ENCODE measurements at places on chromosomes 1 and 21.
A peak's percentile ranks its signal among the peaks of the same experiment; 100 is the strongest.

GRCh38 chr1:206951318-206952100, 5.2 kb upstream of the PIGR start:
- no peak for DNase-seq

DNA sequence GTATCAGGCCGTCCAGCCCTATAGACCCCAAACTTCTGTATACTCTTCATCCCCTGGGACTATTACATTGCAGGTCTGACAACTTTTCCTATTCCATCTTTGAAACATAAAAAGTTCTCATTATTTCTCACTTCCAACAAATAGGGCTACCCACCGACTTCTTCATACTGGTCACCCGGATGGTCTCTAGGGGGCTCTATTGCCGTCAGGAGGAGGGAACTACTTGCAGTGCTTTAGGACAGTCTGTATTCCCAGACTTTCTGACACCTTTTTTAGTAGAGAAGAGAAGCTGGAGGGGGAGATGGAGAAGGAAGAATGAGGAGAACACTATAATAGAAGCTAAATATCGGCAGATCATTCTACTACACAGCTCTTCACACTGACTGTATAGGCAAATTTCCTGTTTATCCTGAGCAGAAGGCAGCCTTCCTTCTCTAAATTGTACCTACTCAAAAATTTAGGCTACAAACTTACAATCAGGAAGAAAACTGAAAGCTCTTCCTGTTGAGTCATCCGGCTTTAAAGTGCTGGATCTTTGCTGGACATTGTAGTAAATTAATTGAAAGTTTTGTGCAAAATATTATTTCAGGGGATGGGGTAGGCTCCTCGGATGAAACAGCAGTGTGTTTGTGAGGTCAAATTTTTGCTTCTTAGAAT, 54.6 kb downstream of the CDC7 start:
- DNase-seq, result peak; percentile 64

DNA sequence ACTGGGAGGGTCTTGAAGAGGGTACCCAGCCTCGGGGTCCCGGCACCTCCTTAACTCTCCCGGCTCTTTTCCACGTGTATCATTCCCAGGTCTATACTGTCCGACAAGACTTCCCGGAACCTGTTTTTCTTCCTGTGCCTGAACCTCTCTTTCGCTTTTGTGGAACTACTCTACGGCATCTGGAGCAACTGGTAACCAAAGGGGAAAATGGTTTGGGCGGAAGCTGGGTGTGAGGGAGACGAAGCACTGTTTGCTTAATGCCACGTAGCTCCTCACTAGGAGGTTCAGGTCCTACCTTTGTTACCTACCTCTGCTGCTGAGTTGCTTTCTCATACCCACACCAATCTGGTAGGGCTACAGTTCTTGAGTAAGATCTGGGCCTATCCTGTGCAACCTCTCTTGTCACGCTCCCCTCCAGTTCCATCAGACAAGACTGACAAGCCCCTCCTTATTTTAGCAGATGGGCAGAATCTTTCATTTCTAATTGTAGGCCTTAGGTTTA, 642 bp downstream of the SLC30A7 start:
- no peak for DNase-seq

DNA sequence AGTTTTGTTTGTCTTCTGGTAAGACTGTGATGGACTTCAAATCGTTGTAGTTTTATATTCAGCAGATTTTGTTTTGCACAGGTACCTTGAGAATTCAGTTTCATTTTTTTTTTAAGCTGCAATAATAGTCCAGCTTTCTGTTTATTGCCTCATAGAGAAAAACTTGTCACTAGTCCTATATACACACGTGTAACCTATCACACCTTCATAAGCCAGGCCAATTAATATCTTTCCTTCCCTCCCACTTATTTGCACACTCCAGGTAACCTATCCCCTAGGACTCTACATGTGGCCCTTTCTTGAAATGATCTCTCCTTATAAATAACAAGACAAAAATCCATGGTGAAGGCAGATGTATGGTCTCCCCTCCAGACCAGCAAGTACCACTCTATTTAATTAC, 62.4 kb downstream of the SLC22A15 start:
- DNase-seq, result no peak

DNA sequence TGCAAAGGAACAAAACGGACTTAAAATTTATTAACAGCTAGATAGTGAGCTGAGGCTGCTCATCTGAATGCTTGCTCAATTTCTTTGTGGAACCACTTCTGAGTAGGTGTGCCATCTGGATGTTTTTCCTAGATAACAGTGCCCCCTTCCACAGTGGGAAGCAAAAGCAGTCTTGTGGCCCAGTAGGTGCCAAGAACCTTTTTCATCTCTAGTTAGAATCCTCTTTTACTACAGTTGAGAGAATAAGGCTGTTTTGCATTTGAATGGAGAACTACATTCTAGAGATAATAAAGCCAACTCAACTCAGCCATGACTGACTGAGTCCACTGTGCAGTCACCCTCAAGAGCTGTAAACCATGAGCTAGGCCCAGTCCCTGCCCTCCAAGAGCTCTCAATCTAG, 13.3 kb downstream of the F3 start:
- no peak for DNase-seq

DNA sequence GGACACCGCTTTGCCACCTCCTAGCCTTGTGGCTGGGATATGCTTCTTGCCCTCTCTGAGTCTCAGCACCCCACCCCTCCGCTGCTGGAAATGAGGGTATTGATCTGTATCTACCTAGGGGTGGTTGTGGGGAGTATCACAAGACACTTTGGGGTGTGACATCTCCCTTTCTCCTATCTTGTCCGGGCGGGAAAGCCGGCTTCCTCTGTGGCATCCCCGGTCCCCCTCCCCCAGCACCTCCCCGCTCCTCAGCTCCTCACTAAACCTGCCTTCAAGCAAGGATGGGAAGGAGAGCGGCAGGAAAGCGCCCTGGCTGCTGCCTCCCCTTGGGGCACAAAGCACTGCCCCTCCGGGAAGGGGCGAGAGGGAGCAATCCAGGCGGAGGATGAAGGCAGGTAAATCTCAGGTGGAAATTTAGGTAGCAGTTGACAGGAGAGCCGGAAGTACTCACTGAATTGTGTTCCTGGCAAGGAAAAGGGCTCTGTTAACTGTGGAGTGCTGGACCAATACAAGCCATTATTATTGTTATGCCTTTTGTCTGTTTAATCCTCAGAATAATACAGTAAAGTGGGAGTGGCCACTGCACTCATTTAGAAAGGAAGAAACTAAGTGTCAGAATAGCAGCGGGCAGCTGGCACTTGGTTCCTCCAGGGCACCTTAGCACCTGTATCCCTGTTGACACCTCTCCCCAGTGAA, 49.0 kb upstream of the LRP8 start:
- DNase-seq, result no peak

GRCh38 chr1:89578151-89578550, 53.5 kb downstream of the LRRC8B start:
- no peak for DNase-seq

- DNase-seq, result no peak
Measured at GRCh38 chr1:173661271-173661670, 8.4 kb downstream of the ANKRD45 start.

DNA sequence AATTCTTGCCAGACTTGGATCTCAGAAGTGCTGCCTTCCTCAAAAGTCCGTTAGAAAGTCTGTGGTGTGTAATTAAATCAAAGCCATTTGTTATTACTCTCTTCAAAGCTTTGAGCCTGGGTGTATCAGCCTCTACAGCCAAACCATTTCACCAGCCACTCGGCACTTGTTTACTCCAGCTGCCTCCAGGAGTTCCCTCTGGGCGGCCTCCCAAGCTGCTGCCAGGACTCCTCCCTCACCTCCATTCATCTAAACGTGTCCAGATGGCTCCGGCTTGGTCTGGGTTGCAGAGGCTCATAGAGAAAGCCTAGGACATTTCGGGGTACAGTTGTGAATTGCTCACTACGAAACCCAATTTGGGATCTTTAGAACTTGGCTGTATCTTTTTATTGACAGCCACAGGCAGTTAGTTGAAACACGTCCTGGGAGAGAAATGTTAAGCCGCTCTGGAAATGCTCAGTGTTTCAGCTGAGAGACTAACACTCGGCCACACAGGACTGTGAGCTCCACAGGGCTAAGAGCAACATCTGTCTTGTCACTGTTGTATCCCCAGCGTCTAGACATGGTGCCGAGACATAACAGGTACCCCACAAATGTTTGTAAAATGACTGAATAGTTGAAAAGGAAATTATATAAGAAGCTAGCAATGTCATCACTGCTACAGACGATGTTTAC, 116.9 kb upstream of the NGF start:
- DNase-seq, result no peak

- peak; percentile 34 for DNase-seq
Measured at GRCh38 chr1:236016083-236016482, 48.8 kb downstream of the NID1 start.

- DNase-seq, result no peak
Measured at GRCh38 chr1:161073474-161074121, 3.9 kb upstream of the ARHGAP30 start.

All from osteoblast (primary cell).